ENCODE measurements at places on chromosomes 1 and 21. TPM values are rescaled to one million over a fixed set of nuclear protein-coding genes. Genes with fewer than 3 reads are reported as not detected.

The IL6R gene
- 5.0 TPM for total RNA-seq

The SIM2 gene
- total RNA-seq, result 0.47 TPM

The PDC gene
- total RNA-seq, result not detected

The TNFRSF8 gene
- total RNA-seq, result 27.9 TPM

The EVA1C gene
- 7.6 TPM for total RNA-seq

The TFF1 gene
- total RNA-seq, result not detected

DNA sequence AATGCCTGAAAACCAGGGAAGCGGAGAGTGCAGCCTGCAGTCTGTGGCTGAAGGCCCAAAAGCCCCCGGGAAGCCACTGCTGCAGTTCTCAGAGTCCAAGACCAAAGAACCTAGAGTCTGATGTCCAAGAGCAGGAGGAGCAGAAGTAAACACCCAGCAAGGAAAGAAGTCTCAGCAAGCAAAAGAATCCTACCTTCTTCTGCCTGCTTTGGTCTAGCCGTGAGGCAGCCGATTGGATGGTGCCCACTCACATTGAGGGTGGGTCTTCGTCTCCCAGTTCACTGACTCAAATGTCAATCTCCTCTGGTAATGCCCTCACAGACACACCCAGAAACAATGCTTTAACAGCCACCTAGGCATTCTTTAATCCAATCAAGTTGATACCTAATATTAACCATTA, 217.5 kb downstream of the PLA2G4A start:
- H3K27me3 ChIP-seq, result no peaks in the 10 kb centered on the region
- H3K4me3 ChIP-seq, result no peak overlapping the region
- H3K4me1 ChIP-seq, result no peaks in the 10 kb centered on the region
- no peak for DNase-seq
- no peaks in the 10 kb centered on the region for H3K36me3 ChIP-seq

DNA sequence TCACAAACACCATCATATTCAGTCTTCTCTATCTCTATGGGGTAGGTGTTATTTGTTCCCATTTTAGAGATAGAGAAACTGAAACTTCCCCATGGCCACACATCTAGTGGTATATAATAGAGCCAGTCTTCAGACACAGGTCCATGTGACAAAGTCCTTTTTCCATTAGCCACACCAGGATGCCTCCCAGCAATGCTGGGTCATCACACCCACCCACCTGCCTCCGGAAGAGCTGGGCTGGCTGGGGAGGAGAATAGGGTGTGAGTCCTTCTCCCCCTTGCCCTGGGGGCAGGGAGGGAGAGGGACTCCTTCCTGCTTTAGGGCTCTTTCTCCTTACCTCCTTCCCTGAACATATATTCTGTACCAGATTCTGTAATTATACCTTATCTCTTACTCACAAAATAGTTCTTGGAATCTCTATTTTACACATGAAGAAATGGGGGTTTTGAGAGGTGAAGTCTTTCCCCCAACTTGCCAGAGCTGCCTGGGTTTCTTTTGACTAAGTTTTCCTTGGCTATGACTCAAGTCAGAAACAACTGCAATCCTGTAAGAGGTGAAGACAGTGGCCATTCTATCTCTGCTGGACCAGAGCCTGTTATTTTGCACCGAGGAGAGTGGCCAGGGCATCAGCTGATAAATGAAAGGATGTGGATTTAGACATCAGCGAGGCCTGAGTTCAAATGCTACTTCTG, 30.0 kb downstream of the SOX13 start:
- peaks cover 27% of the 10 kb centered on the region for H3K4me1 ChIP-seq
- no peaks in the 10 kb centered on the region for H3K27me3 ChIP-seq
- H3K36me3 ChIP-seq, result no peaks in the 10 kb centered on the region
- no peak overlapping the region for H3K4me3 ChIP-seq
- peak overlapping the region; percentile 35 for H3K27ac ChIP-seq

DNA sequence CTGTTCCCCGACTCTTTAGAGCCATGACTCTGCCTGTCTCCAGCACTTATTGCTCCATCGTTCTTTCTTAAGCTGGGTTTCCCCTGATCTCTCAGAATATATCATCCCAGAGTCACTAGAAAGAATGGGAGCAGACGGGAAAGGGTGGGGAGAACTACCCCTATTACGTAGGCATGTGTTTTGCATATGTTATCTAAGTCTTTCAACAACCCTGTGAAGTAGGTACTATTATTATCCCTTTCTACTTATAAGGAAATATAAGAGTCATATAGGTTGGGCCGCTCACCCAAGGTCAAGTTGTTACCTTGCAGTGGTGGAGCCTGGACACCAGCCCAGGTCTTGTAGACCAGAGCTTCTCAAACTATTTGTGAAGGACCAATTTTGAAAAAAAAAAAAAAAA, 38.7 kb downstream of the ELF3 start:
- H3K27me3 ChIP-seq, result peaks cover 3% of the 10 kb centered on the region
- no peaks in the 10 kb centered on the region for H3K4me1 ChIP-seq
- no peak for DNase-seq
- no peaks in the 10 kb centered on the region for H3K36me3 ChIP-seq

GRCh38 chr1:157044326-157044725, 1.2 kb downstream of the ARHGEF11 start:
- no peak overlapping the region for H3K27ac ChIP-seq
- peaks cover 85% of the 10 kb centered on the region for H3K27me3 ChIP-seq
- H3K4me3 ChIP-seq, result peak overlapping the region; percentile 17
- H3K36me3 ChIP-seq, result peaks cover 2% of the 10 kb centered on the region
- peaks cover 11% of the 10 kb centered on the region for H3K4me1 ChIP-seq
- no peak for DNase-seq

GRCh38 chr1:242242983-242243382, 244.1 kb upstream of the MAP1LC3C start:
- no peak overlapping the region for H3K27ac ChIP-seq
- no peak overlapping the region for H3K4me3 ChIP-seq
- no peak for DNase-seq
- H3K27me3 ChIP-seq, result no peaks in the 10 kb centered on the region
- H3K4me1 ChIP-seq, result peaks cover 9% of the 10 kb centered on the region

DNA sequence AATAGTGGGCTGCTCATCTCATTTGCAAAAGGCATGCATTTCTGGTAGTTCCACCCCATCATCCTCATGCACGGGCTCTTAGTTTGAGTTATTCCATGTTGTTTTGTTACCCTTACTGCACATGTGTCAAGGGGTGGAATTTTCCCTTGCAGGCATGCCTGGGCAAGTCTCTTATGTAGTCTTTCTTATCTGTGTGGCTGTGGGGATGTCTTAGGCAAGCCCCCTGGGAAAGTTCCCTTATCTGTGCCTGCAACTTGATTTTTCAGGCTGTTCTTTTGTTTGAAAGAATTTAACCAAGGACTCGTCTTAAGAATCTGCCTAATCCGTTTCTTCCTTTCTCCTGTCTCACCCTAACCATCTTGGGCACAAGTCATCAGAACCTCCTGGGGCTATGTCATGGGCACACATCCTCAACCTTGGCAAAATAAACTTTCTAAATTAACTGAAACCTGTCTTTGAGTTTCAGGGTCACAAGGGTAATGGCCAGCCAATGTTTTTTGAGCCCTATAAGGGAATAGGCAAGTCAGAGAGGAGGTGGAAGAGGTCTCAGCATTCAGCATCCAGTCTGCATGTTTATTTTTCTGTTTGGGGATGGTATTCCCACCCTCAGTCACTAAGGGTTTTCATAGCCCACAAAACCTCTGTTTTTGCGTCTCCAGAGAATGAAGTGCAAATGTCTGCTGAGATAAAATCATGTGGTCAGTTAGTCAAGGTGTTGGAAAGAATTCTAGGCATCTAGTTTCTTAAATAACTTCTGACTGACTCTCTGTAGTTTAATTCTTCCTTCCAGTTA, 579.7 kb downstream of the PLA2G4A start:
- no peaks in the 10 kb centered on the region for H3K27me3 ChIP-seq
- no peak overlapping the region for H3K27ac ChIP-seq
- H3K4me1 ChIP-seq, result no peaks in the 10 kb centered on the region
- no peak overlapping the region for H3K4me3 ChIP-seq
- no peaks in the 10 kb centered on the region for H3K36me3 ChIP-seq

DNA sequence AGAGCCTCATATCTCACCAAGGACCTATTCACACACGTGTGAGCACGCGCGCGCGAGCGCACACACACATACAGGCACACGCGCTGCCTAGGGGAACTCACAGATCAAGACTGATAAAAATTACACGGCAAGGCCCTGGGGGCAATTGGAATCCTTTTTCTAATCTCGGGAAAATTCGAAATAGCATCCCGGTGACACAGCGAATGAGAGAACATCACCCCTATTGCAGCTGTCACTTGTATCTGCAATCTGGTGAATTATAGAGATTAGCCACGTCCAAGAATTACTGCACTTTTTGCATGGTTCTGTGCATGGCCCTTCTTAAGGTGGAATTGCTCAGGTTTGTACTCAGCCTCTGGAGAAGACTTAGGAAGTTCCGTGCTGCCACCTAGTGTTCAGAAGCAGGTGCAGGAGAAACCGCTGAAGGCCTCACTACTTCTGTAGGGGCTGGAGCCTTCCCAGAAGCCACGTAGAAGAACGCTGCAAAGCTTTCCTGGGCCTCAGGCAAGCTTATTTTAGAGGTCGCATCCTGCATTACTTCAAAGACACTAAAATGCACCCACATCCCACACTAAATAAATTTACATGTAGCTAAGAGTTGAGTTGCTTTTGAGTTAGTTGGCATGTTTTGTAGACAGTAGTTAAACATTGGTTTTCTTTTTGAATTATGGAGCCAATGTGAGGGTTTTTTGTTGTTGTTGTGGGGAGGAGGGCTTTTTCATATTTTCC, 229.2 kb upstream of the CAMK1G start:
- no peak overlapping the region for H3K27ac ChIP-seq
- no peaks in the 10 kb centered on the region for H3K4me1 ChIP-seq
- H3K27me3 ChIP-seq, result peaks cover 9% of the 10 kb centered on the region
- DNase-seq, result peak; percentile 14

DNA sequence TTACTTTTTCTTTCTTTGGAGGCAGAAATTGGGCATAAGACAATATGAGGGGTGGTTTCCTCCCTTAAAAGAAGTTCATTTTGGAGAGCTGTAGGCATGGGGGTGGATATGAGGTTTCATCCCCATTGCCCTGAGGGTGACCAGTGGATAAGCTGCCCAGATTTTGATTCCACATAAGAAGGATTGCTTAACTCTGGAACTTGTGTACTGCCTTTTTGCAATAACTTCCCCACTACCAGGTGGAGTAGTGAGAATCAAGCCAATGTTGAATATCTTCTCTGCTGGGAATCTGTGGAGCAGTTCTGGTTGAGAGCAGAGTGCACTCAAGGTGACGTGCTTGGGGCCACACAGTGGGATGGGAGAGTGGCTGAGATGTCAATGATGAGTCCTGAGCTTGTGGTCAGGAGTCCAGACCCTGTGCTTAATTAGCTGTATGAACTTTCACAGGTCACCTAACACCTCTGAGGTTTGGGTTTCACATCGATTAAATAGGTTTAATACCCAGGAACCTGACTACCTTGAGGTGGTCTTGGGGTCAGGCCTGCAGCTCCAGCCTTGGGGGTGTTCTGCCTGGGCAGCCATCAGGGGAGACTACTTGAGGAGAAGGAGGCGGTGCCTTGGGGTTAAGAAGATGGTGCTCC, 152.9 kb downstream of the FCRL5 start:
- no peak overlapping the region for H3K27ac ChIP-seq
- DNase-seq, result no peak
- no peaks in the 10 kb centered on the region for H3K4me1 ChIP-seq
- H3K36me3 ChIP-seq, result no peaks in the 10 kb centered on the region
- peaks cover 20% of the 10 kb centered on the region for H3K27me3 ChIP-seq

DNA sequence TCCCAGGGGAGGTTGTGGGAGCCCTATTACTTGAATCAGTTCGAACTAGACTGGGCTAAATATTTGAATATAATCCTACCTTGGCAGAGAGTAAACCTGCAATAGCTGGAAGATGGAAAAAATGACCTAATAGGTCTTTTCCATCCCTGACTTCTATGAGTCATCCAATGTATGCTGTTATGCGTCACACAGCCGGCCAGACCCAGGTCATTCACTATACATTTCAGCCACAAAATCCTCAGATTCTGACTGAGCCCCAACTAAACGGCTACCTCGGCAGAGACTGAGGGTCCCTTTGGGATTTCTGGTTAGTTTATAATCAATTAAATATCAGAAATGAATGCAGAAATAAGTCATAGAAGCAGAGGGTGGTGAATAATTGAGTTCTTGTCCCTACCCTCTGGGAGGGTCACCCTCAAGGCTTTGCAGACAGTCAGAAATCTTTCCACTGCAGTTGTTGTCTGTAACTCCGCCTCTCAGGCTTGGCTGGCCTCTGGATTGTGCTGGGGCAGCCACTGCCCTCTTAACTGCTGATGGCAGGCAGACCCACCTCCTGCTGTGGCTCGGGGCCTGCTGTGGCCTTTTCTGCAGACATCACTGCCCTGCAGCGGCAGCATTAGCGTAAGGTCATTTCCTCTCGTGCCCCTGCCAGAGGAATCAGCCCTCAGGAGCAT, 240.5 kb downstream of the TGFB2 start:
- no peak overlapping the region for H3K4me3 ChIP-seq
- DNase-seq, result no peak
- no peak overlapping the region for H3K27ac ChIP-seq
- no peaks in the 10 kb centered on the region for H3K4me1 ChIP-seq
- H3K27me3 ChIP-seq, result no peaks in the 10 kb centered on the region
- H3K36me3 ChIP-seq, result no peaks in the 10 kb centered on the region

GRCh38 chr1:215417122-215417521, 150.0 kb upstream of the KCTD3 start:
- H3K27me3 ChIP-seq, result no peaks in the 10 kb centered on the region
- H3K27ac ChIP-seq, result no peak overlapping the region
- H3K4me1 ChIP-seq, result no peaks in the 10 kb centered on the region
- DNase-seq, result no peak

DNA sequence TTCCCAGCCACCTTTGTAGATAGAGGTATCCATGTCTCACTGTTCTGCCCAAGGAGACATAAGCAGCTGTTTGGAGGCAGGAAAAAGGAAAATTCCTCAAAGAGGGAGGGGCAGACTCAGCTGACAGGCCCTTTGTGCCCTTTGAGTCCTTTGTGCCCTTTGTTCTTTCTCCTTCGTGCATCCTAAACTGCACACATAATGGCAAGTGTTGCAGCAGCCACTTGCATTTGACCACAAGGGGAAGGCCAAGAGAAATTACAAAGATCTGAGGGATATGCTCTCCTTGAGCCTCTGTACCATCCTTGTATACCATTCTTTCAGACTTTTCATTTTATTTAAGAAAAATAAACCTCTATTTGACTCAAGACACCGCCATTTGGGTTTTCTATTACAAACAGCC, 71.8 kb upstream of the PKN2 start:
- H3K36me3 ChIP-seq, result no peaks in the 10 kb centered on the region
- no peak for DNase-seq
- H3K4me1 ChIP-seq, result no peaks in the 10 kb centered on the region

DNA sequence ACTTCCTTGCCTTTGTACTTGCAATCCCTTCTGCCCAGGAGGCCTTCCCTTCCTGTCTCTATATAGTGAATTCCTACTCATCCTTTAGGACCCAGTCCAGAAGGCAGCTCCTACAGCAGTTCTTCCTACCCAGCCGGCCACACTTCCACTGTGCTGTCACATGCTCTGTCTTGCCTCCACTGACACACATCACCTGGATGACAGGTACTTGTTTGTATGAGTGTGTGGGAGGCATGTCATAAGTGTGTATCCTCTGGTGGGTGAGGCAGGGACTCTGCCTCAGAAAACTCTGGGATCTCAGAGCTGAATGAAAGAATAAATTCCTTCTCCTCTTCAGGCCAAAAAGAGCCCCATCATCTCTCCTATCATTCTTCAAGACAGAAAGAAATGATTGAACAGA, 5.1 kb upstream of the OSCP1 start:
- no peak overlapping the region for H3K4me3 ChIP-seq
- H3K4me1 ChIP-seq, result peaks cover 43% of the 10 kb centered on the region
- DNase-seq, result no peak
- H3K27ac ChIP-seq, result no peak overlapping the region
- no peaks in the 10 kb centered on the region for H3K27me3 ChIP-seq

Data from activated T-helper 1 cell treated with anti-CD3 and anti-CD28 coated beads, Interleukin-12 subunit alpha, Interleukin-12 subunit beta, Interleukin-2, Interleukin-4 antibody, amounts not matched to agents 30 ng/mL and 10 ng/mL and 1 ng/mL, durations not matched to agents 14 hours and 24 hours and 36 hours (primary cell).